ENCODE measurements at places on chromosomes 7 and 10.
A peak's percentile ranks its signal among the peaks of the same experiment; 100 is the strongest.

GRCh38 chr7:26061678-26062603 lies 90.1 kb upstream of the NFE2L3 start:
- peak; percentile 3 for DNase-seq

- no peak for DNase-seq
Observed at GRCh38 chr7:25002786-25003185, 22.8 kb upstream of the OSBPL3 start.

- no peak for DNase-seq
Observed at GRCh38 chr10:118901380-118901779, 128.1 kb upstream of the NANOS1 start.

DNA sequence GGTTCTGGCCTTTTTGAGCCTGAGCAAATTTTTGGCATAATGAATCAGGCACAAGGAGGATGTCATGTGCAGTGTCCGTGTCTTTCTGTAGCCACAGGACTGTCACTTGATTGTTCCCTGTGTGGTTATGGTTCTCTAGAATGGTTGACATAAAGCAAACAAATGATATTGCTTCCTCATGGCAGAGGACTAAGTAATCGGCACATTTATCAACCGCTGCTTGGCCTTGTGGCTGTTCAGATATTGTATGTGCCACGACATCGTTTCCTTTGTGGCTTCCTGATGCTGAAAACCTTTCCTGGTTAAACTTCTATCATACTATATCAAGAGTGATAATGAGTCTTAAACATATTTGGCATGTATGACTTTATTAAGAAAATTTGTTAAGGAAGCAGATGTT lies 598.8 kb downstream of the SUGCT start:
- no peak for DNase-seq

DNA sequence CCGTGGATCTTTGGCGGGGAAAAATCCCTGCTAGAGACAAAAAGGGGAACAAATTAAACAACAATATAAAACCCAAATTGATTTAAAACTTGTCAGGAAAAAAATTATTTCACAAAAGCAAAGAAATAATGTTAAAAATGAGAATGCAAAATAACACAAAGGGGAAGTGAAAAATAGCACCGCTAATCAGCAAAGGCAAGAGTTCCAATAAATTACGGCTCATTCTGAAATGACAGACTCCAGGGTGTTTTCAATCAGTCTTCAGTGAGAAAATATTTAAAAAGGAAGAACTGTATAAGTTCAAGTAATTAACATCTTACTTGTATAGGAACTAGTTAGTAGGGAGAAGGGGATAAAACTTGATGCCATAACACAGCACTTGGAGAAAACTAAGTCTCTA lies 336.8 kb downstream of the LRRTM3 start:
- DNase-seq: no peak

DNA sequence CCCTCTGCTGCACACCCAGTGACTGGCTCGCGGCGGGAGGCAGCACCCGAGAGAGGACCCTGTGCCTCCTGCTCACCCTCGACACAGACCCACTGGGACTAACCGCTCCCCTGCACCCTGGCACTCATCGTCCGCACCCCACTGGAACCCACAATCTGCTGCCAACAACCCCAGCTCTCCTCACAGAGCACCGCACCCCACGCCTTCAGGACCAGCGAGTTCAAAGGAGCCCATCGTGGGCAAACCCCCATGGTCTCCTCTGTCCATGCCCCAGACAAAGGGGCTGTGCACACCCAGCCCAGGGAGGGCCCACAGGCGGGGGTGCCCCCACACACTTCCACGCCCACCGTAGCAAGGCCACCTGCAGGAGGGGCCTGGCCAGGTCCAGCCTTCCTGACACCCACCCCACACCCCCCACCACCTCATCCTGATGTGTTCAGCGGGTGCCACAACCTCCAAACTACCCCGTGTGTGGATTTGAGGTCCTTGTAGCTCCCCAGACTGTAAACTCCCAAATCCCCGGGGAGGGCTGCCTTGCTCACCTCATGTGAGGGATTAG lies 14.0 kb downstream of the RASGEF1A start:
- DNase-seq: no peak

DNA sequence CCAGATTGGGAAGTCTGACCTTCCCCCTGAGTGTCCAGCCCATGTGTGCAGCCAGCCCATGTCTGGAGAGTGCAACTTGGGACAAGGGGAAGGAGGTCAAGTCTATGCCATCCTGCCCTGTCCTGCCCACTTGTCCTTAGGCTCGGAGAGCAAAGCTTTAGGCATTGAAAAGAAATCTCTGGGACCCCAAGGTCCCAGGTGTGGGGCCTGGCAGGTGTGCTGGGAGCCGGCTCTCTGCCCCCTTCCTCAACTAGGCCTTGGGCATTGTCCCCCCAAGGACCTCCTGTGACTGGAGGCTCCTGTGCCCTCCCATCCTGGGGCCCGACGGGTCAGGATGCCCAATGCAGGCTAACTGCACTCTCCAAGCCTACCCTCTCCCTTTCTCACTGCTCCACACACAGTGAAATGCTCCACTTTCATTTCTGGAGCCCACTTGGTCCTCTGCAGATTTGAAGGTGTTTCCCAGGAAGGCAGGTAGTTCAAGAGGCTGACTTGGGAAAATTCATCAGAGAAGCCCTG lies 124.7 kb downstream of the PTPN20 start:
- no peak for DNase-seq

GRCh38 chr10:88270871-88271713 lies 312.0 kb downstream of the RNLS start:
- no peak for DNase-seq

GRCh38 chr10:34736976-34737771 lies 77.9 kb downstream of the PARD3 start:
- DNase-seq: no peak

DNA sequence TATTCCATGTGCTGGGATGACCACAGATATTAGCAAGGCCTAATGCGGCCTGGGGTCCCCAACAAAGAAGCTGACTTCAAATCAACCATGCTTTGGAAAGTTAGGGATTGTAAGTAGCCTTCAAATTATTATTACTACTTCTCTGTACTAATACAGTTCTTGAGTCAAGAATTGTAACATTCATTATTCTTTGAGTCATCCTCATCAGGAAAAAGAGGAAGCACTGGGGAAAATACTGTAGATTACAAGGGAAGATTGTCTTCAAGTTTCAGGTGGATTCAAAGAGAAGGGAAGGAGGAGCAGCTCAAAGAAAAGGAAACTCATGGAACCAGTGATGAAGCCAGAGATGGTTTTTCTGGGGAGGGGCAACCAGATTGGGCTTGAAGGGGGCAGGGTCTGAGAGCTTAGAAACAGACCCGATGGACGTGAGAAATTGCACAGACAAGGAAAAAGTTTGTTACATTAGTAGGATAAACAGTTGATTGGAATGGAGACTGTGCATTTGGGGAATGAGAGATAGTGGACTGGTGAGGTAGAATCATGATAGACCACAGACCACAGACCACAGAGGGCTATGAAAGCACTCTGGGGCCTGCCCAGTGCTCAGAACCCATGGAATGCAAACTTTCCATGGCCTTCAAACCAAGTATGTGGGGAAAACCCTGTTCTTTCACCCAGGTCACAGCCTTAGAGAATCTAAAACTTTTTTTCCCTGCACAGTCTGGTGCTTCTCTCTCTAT lies 209.9 kb downstream of the ZNF365 start:
- no peak for DNase-seq
